ENCODE measurements at places on chromosomes 1 and 21.

- ATAC-seq: no peak
These were observed 58.4 kb upstream of the ADAM30 start for GRCh38 chr1:119954476-119955422.

DNA sequence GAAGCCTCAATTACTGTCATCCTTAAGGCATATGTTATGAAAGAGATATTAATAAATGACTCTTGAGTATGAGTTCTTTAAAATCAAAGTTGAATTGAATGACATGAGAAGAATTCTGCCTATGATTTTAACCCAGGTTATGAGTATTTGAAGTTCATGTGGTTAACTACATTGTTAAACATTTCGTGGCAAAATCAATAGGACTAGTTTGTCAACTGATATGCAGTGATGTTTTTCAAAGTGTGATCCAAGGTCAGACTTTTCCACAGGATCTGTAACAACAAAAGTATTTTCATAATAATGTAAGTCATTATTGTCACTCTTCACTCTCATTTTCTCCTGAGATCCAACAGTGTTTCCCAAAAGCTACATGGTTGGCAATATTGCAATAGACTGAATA is 189.5 kb downstream of the DENND1B start:
- ATAC-seq: no peak

DNA sequence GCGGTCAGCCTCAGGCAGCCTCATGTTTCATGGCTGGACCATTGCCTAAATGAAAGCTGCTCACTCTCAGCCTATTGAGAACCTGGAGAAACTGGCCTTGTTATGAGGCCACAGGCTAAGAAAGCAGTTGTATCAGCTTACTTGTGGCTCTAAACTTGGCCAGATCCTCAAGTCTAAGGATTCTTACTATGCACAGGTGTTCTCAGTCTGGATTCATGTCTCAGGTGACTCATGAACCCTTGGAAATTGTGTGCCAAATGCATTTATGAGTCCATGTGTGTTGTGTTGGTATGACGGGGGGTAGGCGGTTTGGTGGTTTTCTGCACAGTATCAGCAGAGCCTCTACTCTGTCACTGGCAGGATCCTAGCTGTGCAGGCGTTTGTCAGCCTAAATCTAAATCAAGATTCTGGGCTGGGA is 90.4 kb downstream of the ROR1 start:
- ATAC-seq: peak; percentile 60

- peak; percentile 93 for ATAC-seq
These were observed 280.5 kb upstream of the SGIP1 start for GRCh38 chr1:66253330-66253921.

DNA sequence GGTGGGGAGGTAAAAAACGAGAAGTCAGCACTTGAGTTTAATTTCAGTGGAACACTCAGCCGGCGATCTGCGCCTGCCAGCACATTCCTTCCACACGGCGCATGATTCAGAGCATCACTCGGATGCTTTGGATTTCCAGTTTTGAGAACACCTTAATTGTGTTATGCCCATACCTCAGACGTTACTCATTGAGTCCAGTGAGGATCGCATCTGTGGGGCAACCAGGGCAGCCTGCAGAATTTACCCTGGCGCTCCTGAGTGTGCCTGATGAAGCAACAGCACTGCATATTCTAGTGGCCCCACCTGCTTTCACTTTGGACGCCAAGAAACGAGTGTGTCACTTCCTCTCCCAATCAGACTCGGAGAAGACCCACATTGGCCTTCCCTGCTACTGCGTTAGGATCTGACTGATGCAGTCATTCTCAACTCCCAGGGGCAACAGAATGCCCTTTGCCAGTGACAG is 19.9 kb downstream of the FAM89A start:
- peak; percentile 58 for ATAC-seq

- ATAC-seq: peak; percentile 13
These were observed 411 bp downstream of the FAM229A start for GRCh38 chr1:32361674-32362473.

DNA sequence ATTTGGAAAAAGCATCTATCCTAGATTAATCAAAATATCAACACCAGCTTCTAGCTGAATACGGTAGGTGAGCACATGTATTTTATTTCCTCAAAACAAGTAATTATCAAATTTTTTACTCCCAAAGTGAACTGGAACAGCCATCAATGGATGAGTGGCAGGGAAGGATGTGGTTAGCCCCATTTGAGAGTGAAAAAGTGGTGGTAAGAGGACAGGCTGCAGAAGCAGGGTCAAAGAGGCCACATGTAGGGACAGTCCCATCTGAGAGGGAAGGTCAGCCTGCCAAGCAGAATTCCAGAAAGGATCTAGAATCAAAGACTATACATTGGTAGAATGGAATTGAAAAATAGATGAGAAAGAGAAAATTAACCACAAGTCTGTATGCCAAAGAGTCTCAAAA is 163.8 kb downstream of the SMYD3 start:
- ATAC-seq: no peak

GRCh38 chr1:161091796-161092507 is 2.6 kb upstream of the NECTIN4 start:
- ATAC-seq: no peak

GRCh38 chr1:221881805-221882581 is 140.1 kb upstream of the DUSP10 start:
- no peak for ATAC-seq

DNA sequence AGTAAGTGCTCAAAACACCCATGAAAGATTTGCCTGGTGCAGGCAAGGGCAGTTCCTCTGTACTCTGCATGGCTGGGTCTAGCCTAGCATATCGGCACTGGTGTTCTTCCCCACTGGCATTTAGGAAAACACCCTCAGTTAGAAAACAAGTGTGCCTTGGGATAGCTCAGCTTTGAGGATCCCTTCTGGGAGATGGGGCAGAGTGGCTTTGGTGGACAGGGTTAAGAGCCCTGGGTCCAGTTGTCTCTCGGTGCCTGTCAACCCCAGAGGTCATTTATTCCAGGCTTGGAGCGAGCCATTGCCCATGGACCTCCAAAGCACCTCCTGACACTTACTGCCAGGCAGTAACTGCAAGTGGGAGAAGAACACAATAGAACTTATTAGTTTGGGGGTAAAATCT is 80.8 kb upstream of the DIRAS3 start:
- no peak for ATAC-seq

DNA sequence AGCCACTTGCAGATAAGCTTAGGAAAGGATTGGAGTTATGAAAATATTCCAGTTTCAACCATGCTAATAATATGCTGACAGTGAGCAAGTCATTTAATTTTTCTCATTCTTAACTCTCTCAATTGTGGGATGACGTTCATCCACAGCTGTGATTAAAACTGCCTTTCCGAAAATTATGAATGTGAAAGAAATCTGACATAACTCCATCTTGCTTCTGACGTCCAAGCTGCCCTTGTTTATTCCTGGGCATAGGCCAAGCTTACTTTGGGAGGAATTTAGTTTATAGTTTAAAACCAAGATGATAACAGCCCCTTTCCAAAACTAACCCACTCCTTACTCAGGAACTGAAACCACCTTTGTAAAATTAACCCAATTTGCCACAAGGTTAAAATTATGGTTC is 11.0 kb upstream of the RGS18 start:
- no peak for ATAC-seq

- no peak for ATAC-seq
These were observed 18.0 kb upstream of the TRIM17 start for GRCh38 chr1:228434689-228435088.

GRCh38 chr1:214824763-214825162 is 221.8 kb downstream of the CENPF start:
- no peak for ATAC-seq

GRCh38 chr1:40257313-40257687 is 736 bp upstream of the ZMPSTE24 start:
- ATAC-seq: peak; percentile 34

- no peak for ATAC-seq
These were observed 26.7 kb downstream of the PGBD5 start for GRCh38 chr1:230399321-230400006.

DNA sequence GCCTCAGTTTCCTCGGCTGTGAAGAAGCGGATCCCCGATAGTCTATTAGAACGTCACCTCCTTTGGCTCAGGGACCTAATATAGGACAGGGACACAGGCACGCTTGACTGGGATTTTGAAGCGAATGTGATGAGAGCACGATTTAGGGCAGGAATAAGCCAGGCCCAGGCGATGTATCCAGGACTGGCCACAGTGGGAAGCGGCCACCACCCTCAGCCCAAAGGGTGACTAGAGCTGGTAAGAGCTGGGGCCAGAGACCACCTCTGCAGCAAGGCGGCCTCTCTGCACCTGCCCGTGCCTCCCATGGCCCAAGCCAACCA is 100.0 kb upstream of the VAMP3 start:
- no peak for ATAC-seq

DNA sequence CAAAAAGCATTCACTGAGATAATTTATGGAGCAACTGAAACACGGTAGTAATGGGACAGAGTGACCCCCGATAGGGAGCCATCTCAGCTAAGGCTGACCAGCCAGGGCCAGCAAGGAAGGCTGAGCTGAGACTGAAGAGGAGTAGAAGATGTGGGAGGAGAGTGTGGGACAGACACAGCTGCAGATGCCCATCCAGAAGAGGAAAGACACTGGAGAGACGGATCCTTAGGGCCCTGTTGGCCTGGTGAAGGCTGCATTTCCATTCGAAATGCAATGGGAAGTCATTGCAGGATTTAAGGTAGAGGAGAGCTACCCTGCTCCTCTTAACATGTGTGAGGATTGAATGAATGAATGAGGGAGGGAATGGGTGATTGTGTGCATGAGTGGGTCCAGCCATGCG is 44.0 kb upstream of the LRP8 start:
- ATAC-seq: no peak

- no peak for ATAC-seq
These were observed 172.2 kb downstream of the HHIPL2 start for GRCh38 chr1:222375701-222376100.

DNA sequence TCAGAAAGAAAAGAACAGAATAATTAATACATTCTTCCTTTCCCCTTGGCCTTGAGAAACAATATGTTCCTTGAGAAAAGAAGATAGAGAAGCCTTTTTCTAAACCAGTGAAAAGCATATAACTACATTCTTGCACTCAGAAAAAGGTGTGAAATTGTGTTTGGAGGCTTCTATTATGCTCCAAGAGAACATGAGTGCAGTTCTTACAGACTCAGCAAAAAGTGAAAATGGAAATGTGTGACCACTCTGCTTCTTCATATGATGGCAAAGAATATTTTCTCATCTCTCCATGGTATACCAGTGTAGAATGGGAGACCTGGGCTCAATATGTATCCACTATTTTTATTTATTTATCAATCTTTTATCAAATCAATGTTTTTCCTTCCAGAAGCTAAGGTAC is 43.2 kb downstream of the ALG14 start:
- no peak for ATAC-seq

DNA sequence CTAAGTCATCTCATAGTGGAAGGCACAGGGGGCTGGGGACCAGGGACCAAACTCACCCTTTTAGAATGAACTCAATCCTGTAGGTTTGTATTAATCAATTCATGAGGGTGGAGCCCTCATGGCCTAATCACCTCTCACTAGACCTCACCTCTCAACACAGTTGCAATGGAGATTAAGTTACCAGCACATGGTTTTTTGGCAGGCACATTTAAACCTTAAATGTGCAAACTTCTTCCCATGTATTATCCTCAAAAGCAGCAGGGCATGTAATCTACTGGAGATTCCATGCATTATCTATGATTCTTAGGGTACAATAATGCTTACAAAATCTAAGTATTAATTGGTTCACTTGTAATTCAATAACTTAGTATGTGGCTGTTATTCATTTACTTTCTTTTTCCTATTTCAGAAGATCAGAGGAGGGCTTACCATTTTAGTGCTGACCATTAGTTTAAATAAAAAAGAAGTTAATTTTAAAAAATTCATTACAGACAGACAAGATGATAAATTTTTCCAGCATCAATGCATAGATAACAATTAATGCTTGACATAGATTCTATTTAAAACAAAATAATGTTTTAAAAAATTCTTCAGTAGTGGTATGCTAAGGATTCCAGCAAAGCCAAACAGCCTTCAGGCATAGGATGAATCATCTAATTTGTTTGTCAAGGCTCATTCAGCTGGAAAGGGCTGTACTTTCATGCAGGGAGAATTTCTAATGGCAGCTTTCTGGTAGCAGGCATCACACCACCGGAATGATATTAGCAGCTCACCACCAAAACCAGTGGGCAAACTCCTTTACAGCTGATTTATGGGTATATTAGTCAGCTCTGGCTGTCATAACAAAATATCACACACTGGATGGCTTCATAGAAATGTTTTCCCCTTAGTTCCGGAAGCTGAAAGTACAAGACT is 124.6 kb upstream of the ZNF648 start:
- no peak for ATAC-seq

DNA sequence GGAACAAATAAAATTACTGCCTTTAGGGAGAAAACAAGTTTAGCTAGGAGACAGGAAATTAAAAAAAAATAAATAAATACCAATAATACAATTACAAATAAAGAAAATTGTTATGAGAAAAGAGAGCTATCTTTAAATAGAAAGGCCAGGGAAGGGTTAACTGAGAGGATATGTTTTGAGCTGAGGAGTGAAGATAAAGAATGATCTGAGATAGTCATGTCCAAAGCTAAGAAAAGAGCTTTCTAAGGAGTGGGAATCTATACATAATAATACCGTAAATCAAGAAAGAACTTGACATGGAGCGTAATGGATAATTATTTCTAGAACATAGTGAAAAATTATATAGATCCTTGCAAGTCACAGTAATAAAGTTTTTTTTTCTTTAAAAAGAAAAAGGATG is 176.5 kb downstream of the NCAM2 start:
- ATAC-seq: no peak

DNA sequence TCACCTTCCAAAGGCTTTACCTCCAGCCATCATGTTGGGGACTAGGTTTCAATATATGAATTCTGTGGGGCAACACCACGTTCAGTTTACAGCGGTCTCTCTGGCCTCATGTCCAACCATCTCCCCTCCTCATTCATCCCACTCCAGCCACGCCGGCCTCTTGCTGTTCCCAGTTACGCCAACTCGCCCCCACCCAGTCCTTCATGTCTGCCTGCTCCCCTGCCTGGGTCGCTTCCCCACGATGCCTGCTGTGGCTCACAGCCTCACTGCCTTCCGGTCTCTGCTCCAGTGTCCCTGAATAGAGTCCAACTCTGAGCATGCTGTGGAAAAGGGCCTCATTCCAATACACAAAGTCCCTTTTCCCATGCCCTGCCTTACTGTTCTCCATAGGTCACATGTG is 193.8 kb downstream of the KIF26B start:
- no peak for ATAC-seq

GRCh38 chr1:164771619-164772361 is 212.8 kb downstream of the PBX1 start:
- ATAC-seq: peak; percentile 75

GRCh38 chr1:45968941-45969666 is 163.3 kb downstream of the PIK3R3 start:
- peak; percentile 22 for ATAC-seq

GRCh38 chr1:74767490-74767889 is 34.5 kb downstream of the TYW3 start:
- ATAC-seq: peak; percentile 67

- ATAC-seq: no peak
These were observed 44.6 kb upstream of the MPZL1 start for GRCh38 chr1:167676916-167677848.

GRCh38 chr1:62962901-62963776 is 179.2 kb downstream of the ATG4C start:
- peak; percentile 93 for ATAC-seq
